ENCODE measurements at places on chromosomes 2 and 18.

GRCh38 chr18:67766930-67767329 lies 250.4 kb upstream of the DSEL start:
- peak; percentile 85 for DNase-seq

GRCh38 chr2:161432107-161432506 lies 16.0 kb downstream of the TBR1 start:
- DNase-seq, result no peak

DNA sequence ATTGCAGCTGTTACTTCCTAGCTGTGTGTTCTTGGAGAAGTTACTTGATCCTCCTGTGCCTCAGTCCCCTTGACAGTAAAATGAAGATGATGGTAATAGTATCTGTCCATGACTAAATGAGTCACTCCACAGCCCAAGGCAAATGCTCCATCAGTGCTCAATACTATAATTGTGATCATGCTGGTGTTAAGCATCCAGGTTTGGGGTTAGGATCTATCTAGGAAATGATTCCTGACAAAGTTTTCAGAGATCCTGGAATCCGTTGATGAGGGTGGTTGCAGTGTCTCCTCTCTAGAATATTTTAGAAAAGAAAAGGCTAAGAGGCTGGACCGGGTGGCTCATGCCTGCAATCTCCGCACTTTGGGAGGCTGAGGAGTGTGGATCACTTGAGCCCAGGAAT lies 2.7 kb upstream of the PRELID3A start:
- no peak for DNase-seq

DNA sequence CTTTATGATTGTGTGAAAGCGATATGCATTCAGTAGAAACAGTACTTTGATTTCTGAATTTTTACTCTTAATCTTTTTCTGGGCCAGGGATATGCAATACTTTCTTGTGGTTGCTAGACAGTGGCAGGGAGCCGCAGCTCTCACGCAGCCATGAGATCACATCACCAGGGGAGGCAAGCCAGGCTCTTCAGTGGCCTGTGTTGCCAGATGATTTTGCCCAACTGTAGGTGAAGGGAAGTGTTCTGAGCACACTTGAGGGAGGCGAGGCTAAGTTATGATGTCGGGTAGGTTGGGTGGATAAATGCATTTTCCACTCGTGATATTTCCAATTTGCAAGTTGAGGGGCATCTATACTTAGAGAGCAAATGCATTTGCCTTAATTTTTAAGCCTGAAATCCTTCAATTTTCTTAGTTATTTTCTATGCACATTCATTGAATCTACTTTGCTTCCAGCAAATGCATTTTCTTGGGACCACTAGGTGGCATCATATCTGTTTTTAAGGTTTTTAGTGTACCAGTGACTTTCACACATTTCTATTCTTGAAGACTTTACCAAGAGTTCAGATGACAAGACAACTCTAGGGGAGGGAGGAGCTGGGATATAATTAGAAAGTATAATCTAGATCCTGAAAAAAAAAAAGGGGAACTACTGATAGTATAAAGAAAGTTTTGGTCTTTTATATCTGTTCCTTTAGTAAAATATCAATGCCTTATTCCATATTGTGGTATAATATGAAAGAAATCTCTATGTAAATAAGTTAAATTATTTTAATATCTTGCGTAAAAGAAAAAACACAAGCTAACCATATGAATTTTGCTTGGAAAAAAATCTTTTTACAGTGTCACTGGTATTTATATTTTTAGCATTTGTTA lies 643.3 kb downstream of the SOCS6 start:
- DNase-seq, result no peak

DNA sequence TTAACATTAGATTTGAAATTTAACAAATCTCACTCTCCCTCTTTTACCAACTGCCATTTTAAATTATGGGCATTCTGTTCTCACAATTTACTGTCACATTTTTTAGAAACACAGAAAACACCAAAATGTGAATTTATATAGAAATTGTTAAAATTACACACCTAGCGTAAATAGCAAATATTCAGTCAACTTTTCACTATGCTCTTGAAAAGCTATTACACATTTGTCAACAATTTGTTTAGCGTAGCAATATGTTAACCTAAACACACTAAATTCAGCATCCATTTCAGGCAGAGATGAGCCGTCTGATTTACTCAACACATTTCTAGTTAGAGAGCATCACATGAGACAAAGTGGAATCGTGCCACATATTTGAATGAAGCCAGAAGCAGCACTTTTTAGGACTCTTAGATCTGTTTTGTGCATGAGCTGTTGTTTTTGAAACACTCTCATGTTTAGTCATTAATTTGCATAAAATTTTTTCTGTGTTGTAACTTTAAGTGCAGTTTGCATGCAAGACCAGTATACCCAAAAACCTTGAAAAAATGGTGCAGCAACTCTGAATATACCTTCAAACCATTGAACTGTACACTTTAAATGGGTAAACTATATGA lies 8.2 kb downstream of the TTC32 start:
- DNase-seq, result no peak

DNA sequence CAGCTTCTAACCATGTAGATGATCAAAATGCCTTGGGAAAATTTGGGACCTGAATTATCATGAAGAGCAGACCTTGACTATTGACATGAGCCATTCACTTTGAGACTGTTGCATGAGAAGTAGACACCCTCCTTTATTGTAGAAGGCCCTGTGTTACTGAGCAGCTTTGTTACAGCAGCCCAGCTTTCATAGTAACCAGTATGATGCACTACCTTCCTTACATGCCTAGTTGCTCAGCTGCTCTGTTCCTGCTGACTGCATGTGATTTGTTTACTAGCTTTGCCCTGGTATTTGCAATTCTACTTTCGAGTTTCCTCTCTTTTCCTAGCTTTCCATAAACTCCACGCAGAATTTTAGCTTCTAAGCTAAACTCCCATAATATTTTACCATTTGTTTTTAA lies 11.2 kb upstream of the FN1 start:
- DNase-seq, result no peak

GRCh38 chr18:2960983-2961696 lies 51.8 kb downstream of the LPIN2 start:
- DNase-seq, result no peak

GRCh38 chr2:109646961-109647360 lies 32.8 kb downstream of the SOWAHC start:
- DNase-seq, result no peak

- peak; percentile 92 for DNase-seq
These were observed 764 bp downstream of the MBD2 start for GRCh38 chr18:54223568-54224241.

DNA sequence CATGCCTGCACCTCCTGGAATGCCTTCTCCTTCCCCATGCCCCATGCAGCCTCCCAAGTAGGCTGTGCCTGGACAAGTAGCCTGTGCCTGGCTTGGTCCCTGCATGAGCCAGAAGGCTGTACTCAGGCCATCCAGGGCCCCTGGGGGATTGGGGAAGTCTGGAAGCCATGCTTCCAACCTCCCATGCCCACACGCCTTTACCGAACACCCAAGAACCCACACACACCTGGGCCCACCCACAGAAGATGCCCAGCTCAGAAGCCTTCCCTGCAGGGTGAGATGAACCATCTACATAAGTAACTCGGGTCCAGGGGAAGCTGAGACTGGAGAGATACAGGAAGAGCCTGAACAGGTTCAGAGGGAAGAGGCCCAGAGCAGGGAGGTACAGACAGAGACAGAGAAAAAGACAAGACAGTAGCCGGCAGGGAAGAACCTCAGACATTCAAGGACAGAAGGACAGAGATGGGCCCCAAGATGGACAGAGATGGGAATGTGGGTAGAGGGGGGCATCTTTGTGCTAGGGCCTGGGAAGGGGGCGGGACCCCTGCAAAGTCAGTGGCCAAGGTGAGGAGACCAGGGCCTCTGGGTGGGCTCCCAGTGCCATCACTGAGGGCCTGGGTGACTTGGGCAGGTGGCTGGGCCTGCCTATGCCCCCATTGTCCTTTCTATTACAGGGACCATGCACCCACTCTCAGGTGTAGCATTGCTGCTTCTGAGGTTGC lies 4.3 kb downstream of the BIN1 start:
- no peak for DNase-seq

- DNase-seq, result no peak
These were observed 75.6 kb downstream of the TPO start for GRCh38 chr2:1488851-1489250.

DNA sequence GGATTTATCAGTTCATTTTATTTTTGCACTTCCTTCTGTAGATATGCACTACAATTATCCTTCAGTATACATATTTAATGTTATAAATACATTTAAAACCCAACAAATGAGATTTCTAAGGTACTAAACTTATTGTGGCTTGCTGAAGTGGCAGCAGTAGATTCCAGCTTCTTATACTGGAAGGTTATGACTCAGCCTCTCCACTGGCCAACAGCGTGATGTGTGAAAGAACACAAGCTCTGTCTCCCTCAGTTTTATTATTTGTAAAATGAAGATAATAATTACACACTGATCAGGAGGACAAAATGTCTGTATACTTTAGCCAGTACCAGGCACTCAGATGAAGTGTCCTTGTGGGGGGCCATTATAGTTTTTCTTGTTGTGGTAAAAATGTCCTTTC lies 1147.1 kb downstream of the CNTNAP5 start:
- no peak for DNase-seq

DNA sequence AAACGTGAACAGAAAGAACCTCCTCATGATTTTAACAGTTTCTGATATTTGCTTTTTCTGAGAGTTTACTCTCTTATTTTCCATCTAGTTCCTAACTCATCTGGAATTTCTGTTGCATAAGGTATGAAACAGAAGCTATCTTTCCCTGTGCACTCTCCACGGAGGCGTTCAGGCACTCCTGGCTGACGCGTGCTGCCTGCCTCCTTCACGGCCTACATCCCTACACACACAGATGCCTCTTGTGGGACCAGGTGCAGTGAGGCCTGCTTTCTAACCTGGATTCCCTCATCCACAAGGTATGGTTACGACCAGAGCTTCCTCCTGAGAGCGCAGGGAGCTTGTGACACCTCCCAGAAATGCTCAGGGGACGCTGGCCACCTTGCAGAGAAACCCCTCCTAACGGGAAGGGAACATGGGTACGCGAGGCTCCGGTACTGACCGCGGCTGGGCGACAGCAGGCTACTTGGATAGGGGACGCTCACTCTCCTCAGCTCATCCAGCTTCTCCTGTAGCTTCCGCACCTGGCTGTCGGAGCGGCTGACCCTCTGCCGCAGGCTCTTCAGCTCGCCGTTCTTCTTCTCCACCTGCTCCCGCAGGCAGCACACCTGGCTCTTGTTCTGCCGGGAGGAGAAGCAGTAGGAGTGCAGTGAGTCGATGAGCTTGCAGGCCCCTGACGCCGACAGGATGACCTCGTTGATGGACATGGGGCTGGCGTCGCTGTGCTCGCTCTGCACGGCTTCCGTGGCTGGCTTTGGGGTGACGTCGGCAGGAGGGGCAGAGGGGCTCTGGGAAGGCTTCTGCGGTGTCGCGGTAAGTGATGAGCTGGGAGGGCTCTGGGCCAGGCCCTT lies 4.3 kb downstream of the THAP4 start:
- DNase-seq, result no peak

- peak; percentile 14 for DNase-seq
These were observed 301.4 kb downstream of the PDE11A start for GRCh38 chr2:177771191-177771590.

GRCh38 chr2:160139350-160139749 lies 60.7 kb downstream of the ITGB6 start:
- no peak for DNase-seq

- no peak for DNase-seq
These were observed 9.5 kb upstream of the SLC35F6 start for GRCh38 chr2:26754539-26754938.

DNA sequence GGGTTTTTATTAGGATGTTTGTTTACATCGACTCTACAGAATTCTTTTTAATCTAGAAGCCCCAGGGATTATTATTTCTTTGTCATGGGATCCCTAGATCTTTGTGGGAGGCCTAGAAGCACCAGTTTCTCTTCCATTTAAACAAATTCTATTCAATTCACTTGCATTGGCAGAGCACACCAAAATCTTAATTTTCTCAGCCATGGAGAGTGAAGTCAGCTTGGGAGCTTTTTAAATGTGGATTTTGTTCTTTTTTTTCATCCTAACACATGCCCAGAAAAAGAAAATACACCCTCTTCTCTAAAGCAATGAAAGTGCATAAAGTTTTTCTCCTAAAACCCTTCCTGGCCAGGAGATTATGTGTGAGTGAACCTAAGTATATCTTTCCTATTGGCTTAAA lies 38.5 kb downstream of the CDCA7 start:
- DNase-seq, result no peak

- no peak for DNase-seq
These were observed 47.8 kb upstream of the RNF103 start for GRCh38 chr2:86671337-86671981.

- DNase-seq, result no peak
These were observed 784 bp downstream of the WDR33 start for GRCh38 chr2:127810156-127810618.

GRCh38 chr18:53799134-53799533 lies 425.3 kb downstream of the MBD2 start:
- peak; percentile 14 for DNase-seq

GRCh38 chr2:188609321-188610049 lies 317.8 kb downstream of the GULP1 start:
- DNase-seq, result no peak

GRCh38 chr18:56522816-56523215 lies 115.6 kb downstream of the TXNL1 start:
- no peak for DNase-seq

Data from epithelial cell of prostate (primary cell).